ENCODE measurements at places on chromosomes 16 and 17. TPM values are rescaled to one million over a fixed set of nuclear protein-coding genes. Genes with fewer than 3 reads are reported as not detected.
A peak's percentile ranks its signal among the peaks of the same experiment; 100 is the strongest.

GRCh38 chr16:30526137-30526822, at the start of gene ZNF768:
Gene ZNF768, minus strand, starts transcription at chr16:30526566. Its CDS starts 153 bp downstream, at chr16:30526413.
- no peaks in the 10 kb centered on the region for H3K27me3 ChIP-seq
- peaks cover 57% of the 10 kb centered on the region for H3K4me1 ChIP-seq
- peak within 1 kb of the TSS; percentile 97 for H3K27ac ChIP-seq
- H3K36me3 ChIP-seq = no peaks in the 10 kb centered on the region

GRCh38 chr16:77470851-77471250, 36.0 kb upstream of the ADAMTS18 start:
- H3K4me1 ChIP-seq = peaks cover 5% of the 10 kb centered on the region
- no peak overlapping the region for H3K27ac ChIP-seq
- no peaks in the 10 kb centered on the region for H3K36me3 ChIP-seq

GRCh38 chr16:50301626-50302471, 35.5 kb downstream of the ADCY7 start:
- H3K36me3 ChIP-seq = no peaks in the 10 kb centered on the region
- DNase-seq = no peak
- peak overlapping the region; percentile 51 for H3K27ac ChIP-seq
- H3K4me1 ChIP-seq = peaks cover 42% of the 10 kb centered on the region

- no peaks in the 10 kb centered on the region for H3K27me3 ChIP-seq
- H3K4me1 ChIP-seq = peaks cover 49% of the 10 kb centered on the region
- H3K36me3 ChIP-seq = peaks cover 30% of the 10 kb centered on the region
- no peak overlapping the region for H3K4me3 ChIP-seq
Measured at GRCh38 chr17:19380481-19381301, 2.4 kb downstream of the MAPK7 start.

GRCh38 chr17:78797691-78798585, 15.9 kb upstream of the CYTH1 start:
- no peak for DNase-seq
- H3K4me1 ChIP-seq = peaks cover 5% of the 10 kb centered on the region
- H3K27me3 ChIP-seq = no peaks in the 10 kb centered on the region

DNA sequence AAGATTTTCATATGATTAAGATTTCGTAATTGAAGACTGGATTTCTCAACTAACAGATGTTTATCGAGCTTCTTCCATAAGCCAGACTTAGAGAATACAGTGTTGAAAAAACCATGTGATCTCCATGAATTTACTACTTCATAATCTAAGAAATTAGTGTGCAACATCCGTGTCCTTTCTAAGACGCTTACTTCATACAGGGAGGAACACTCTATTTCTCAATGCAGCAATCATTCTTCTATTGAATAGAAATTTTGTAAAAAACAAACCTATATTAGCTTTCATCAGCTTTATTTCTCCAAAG, 946.3 kb downstream of the KCNJ2 start:
- no peaks in the 10 kb centered on the region for H3K36me3 ChIP-seq
- H3K27ac ChIP-seq = no peak overlapping the region
- no peaks in the 10 kb centered on the region for H3K4me1 ChIP-seq
- DNase-seq = no peak
- H3K4me3 ChIP-seq = no peak overlapping the region

DNA sequence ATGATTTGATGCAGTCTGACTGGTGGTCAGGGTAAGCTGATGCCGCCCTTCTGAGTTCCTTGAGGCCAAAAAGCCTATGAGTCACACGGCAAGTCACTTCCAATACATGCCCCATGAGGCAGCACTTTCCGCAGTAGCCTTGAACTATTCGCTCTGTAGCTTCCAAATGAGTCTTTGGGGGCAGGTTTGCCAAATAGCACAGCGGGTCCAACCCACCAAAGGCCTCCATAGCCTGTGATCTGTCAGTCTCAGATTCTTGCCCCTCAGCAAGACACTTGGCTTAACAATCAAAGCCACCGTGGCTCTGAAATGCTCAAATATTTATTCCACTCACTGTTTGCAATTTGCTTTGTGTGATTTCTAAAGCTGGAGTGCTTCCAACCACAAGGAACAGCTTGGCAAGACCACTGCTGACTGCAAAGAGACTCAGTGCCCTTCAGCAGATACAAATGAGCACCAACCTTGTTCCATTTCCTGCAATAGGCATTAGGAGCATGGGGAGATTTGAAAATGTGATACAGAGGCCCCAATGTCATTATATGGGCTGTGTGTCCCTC, 45.4 kb downstream of the CLEC19A start:
- no peaks in the 10 kb centered on the region for H3K36me3 ChIP-seq
- DNase-seq = no peak
- H3K4me3 ChIP-seq = no peak overlapping the region
- peaks cover 15% of the 10 kb centered on the region for H3K4me1 ChIP-seq

GRCh38 chr16:7964744-7965143, 625.6 kb downstream of the TMEM114 start:
- H3K4me3 ChIP-seq = no peak overlapping the region
- DNase-seq = no peak
- H3K4me1 ChIP-seq = no peaks in the 10 kb centered on the region
- H3K27me3 ChIP-seq = no peaks in the 10 kb centered on the region
- no peaks in the 10 kb centered on the region for H3K36me3 ChIP-seq

GRCh38 chr17:18851201-18851600, 6.7 kb upstream of the PRPSAP2 start:
- H3K36me3 ChIP-seq = no peaks in the 10 kb centered on the region
- no peaks in the 10 kb centered on the region for H3K27me3 ChIP-seq
- peak overlapping the region; percentile 84 for H3K27ac ChIP-seq
- peaks cover 9% of the 10 kb centered on the region for H3K4me1 ChIP-seq

DNA sequence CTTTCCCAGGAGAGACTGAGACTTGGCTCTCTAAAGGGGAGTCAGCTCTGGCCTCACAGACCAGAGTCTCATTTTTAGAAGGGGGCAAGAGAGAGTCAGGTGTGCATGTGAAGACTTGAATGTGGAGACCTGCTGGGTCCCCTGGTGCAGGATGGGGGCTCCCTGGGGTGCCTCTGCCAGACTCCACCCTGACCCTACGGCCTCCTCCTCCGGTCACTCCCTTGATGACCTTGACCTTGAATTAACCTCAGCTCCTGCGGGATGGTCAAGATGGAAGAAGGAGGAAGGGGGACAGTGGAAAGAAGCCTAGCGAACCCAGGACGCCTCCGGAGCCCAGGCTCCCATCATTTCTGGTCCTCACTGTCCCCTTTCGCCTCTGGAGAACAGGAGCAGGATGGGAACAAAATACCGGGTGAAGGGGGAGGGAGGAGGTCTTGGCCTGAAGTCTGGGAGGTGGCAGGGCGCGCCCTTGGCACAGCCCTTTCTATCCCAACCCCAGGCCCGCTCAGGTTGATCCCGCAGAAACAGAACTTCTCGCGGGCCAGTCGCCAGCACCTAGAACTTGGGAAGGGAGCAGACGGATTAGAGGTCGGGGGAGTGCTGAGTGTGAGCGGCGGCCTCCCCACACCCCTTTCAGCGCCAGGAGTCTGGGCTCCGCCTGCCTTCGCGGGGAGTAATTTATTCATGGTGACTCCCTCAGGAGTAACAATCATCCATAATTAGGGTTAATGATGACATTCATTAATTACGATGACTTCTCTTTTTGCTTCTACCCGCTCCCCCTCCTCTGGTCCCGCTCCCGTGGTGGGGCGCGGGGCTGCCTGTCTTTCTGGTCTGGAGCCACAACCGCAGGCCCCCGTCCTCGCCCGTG, 1.6 kb downstream of the STAC2 start:
- H3K27me3 ChIP-seq = peaks cover 20% of the 10 kb centered on the region
- no peak overlapping the region for H3K27ac ChIP-seq
- H3K36me3 ChIP-seq = no peaks in the 10 kb centered on the region
- DNase-seq = no peak
- H3K4me1 ChIP-seq = peaks cover 33% of the 10 kb centered on the region

DNA sequence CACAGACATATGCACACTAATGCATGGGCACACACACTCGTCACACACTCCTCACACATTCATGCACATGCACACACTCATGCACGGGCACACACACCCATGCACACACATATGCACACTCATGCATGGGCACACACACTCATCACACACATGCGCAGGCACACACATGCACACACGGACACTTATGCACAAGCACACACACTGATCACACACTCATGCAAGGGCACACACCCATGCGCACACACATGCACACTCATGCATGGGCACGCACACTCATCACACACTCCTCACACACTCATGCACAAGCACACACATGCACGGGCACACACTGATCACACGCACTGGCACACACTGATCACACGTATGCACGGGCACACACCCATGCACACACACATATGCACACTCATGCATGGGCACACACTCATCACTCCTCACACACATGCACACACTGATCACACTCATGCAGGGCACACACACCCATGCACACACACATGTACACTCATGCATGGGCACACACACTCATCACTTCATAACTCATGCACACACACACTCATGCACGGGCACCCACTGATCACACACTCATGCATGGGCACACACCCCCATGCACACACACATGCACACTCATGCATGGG, 16.1 kb downstream of the ADGRG1 start:
- H3K27me3 ChIP-seq = peaks cover 10% of the 10 kb centered on the region
- H3K27ac ChIP-seq = no peak overlapping the region
- H3K4me1 ChIP-seq = peaks cover 45% of the 10 kb centered on the region
- no peak for DNase-seq
- H3K36me3 ChIP-seq = no peaks in the 10 kb centered on the region

DNA sequence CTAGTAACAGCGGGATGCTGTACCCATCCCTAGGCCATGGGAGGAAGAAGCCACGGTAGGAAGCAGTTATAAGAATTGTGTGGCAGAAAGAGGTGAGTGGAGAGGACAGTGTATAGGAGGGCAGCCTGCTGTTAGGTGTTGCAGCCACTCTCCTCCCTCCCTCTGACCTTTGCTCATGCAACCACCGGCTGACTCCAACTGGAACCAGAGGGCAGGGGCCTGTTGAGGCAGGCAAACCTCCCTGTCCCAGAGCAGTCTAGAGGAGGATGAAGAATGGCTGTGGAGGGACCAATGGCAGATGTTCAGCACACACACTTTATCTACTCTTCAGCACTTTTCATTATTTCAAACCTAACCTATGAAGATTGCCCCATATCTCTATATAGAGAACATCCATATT, 2.2 kb downstream of the TXNL4B start:
- DNase-seq = no peak
- H3K27me3 ChIP-seq = no peaks in the 10 kb centered on the region
- no peak overlapping the region for H3K4me3 ChIP-seq
- H3K27ac ChIP-seq = no peak overlapping the region

Gene MLLT6
- total RNA-seq = 33.0 TPM

Gene BCL6B
- 0.56 TPM for total RNA-seq

Gene CCDC78
- total RNA-seq = 0.59 TPM

Gene MEOX1
- 6.1 TPM for total RNA-seq

Gene ITGB4
- 115 TPM for total RNA-seq

Gene PRR35
- not detected for total RNA-seq

Gene CTRL
- total RNA-seq = 1.8 TPM

Gene ADAP2
- 3.0 TPM for total RNA-seq

Gene TBX6
- 6.2 TPM for total RNA-seq
